ENCODE measurements at places on chromosomes 2 and 18.

GRCh38 chr2:197210430-197210829, 100.2 kb downstream of the ANKRD44 start:
- H3K36me3 ChIP-seq = no peaks in the 10 kb centered on the region
- no peaks in the 10 kb centered on the region for H3K27me3 ChIP-seq
- no peak for DNase-seq
- H3K4me3 ChIP-seq = no peak overlapping the region
- H3K4me1 ChIP-seq = no peaks in the 10 kb centered on the region
- H3K27ac ChIP-seq = no peak overlapping the region

DNA sequence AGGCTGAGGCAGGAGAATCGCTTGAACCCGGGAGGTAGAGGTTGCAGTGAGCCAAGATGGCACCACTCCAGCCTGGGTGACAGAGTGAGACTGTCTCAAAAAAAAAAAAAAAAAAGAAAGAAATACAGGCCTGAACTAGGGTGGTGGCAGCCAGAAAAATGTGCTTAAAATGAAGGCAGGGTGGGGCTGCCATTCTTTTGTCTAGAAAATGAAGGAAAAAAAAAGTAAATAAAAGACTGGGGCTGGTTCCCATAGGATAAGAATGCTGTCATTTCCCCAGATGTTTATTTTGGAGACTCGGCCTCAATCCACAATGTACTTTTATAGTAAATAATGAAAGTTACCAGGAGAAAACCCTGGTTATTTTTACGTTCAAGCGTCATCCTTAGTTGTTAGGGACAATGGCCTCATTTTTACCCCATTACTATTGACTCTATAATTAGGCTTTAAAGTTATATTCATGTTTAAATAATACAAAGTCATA, 58.9 kb downstream of the ATP8B1 start:
- peaks cover 10% of the 10 kb centered on the region for H3K4me1 ChIP-seq
- H3K27me3 ChIP-seq = no peaks in the 10 kb centered on the region
- no peak overlapping the region for H3K27ac ChIP-seq
- no peaks in the 10 kb centered on the region for H3K36me3 ChIP-seq
- DNase-seq = no peak

- no peaks in the 10 kb centered on the region for H3K4me1 ChIP-seq
- DNase-seq = no peak
- H3K27ac ChIP-seq = no peak overlapping the region
- no peaks in the 10 kb centered on the region for H3K36me3 ChIP-seq
- H3K27me3 ChIP-seq = no peaks in the 10 kb centered on the region
These were observed 311.4 kb downstream of the LRRTM1 start for GRCh38 chr2:79993144-79993543.

GRCh38 chr2:233476063-233476410, 90.5 kb downstream of the USP40 start:
- no peak overlapping the region for H3K4me3 ChIP-seq
- no peak overlapping the region for H3K27ac ChIP-seq
- no peaks in the 10 kb centered on the region for H3K36me3 ChIP-seq
- DNase-seq = no peak

DNA sequence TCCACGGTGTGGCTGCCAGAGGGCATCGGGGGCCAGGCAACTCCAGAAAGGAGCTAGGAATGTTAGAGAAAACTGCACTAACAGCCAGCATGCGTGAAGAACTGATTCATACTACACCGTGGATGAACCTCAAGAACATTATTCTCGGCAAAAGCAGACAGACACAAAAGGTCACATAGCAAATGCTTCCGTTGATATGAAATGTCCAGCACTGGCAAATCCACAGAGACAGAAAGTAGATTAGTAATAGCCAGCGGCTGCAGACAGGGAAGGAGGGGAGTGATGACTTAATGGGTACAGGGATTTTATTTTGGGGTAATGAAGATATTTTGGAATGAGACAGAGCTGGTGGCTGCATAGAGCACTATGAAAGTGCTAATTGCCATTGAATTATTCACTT, 37.4 kb downstream of the SCTR start:
- H3K4me1 ChIP-seq = no peaks in the 10 kb centered on the region
- no peak for DNase-seq
- H3K27ac ChIP-seq = no peak overlapping the region
- no peaks in the 10 kb centered on the region for H3K36me3 ChIP-seq

DNA sequence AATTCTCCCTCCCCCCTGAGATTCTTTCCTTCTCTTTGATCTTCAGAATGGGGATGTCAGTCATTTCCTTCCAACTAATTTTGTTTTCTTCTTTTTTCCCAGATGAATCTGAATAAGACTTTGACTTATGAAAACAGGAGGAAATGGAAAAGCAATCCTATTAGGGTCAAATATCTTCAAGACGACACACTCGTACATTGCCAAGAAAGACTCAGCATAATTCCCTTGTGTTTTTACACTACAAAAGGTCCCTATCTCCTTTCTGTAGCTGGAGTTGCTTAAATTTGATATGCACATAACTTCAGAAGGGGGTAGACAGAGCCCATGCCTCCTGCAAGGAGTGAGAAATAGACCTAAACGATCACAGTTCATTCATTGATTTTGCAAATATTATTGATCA, 230.3 kb upstream of the RBBP8 start:
- no peak overlapping the region for H3K4me3 ChIP-seq
- no peak for DNase-seq
- no peaks in the 10 kb centered on the region for H3K36me3 ChIP-seq
- no peaks in the 10 kb centered on the region for H3K27me3 ChIP-seq

DNA sequence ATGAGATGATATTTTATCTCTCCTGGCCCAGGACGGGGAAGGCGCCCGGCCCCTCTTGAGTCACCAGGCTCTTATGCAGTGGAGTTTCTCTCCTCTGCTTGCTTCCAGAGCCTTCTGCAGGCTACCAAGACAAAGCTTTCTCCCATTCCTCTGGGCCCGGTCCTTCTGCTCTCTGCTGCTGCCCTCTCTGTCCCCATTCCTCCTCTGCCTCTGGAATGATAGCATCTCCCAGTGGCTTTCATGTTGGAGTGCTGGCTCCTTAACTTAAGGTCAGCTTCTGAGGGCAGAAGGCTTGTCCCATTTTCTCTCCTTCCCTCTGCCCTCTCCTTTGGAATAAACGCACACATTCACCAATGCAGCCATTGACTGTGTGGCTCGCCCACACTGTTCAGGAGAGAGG, 86.2 kb downstream of the SDC1 start:
- peaks cover 15% of the 10 kb centered on the region for H3K4me1 ChIP-seq
- H3K27ac ChIP-seq = no peak overlapping the region
- no peak for DNase-seq
- H3K4me3 ChIP-seq = no peak overlapping the region
